Fibroblast of skin of back (primary cell): ENCODE measurements at places on chromosomes 11 and 22.

- DNase-seq = no peak
These were observed 95.1 kb upstream of the PLET1 start for GRCh38 chr11:112355726-112356125.

- DNase-seq = no peak
These were observed 792.2 kb downstream of the METTL15 start for GRCh38 chr11:28900427-28900826.

DNA sequence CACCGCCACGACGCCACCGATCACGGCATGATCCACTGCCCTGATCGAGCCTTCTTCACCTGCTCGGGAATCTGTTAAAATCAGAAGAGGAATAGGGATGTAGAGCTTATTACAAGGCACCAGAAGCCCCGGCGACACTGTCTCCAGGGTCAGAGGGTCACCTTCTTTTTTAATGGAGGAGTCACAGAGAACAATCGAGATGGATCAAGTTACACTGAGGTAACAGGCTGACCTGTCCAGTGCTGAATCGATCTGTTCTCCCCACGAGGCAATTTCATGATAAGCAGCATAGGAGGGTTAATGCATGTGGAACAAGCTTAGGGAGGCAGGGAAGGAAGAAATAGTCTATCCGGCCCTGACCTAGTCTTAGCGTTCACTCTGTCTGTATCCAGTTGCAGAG is 325.5 kb downstream of the CADM1 start:
- no peak for DNase-seq

DNA sequence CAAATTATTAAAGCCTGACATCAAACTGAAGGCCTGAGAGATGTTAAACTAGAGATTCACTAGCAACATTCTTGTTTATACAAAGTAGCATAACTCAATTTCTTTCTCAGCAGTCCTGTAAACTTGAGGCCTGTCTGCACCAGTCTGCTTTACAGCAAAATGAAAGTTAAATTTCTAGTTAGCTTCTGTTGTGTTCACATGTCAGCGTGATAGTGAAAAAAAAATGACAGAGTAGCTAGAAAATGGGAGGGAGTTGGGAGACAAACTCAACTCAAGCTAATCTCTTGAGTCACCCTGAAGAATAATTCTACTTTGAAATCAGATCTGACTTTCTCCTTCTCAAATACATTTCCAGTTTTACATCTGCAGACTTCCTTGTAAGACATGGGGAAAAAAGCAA is 6.5 kb downstream of the RBFOX2 start:
- DNase-seq = peak; percentile 79

GRCh38 chr11:64866173-64866491 is 12.3 kb downstream of the EHD1 start:
- no peak for DNase-seq

- no peak for DNase-seq
These were observed 13.1 kb upstream of the SERPING1 start for GRCh38 chr11:57584341-57584740.

GRCh38 chr11:46308631-46309419 is 31.4 kb downstream of the CREB3L1 start:
- DNase-seq = peak; percentile 56

DNA sequence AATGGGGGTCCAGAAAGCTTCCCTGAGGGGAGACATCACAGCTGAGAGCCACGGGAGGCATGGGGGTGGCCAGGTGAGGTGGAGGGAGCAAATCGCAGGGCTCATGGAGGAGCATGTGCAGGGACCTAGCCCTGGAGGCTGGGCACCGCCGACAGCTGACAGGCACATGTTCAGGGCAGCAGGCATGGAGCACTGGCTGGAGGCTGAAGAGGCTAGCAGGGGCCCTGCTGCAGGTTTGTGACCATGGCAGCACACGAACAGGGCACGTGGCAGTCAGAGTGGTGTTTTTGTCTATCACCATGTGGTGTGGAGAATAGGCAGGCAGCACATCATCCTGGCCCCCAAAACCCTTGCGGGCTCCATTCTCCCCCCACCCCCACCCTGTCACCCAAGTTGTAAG is 10.1 kb upstream of the CDC42EP2 start:
- DNase-seq = no peak

GRCh38 chr11:77381729-77382665 is 80.5 kb upstream of the GDPD4 start:
- peak; percentile 40 for DNase-seq

DNA sequence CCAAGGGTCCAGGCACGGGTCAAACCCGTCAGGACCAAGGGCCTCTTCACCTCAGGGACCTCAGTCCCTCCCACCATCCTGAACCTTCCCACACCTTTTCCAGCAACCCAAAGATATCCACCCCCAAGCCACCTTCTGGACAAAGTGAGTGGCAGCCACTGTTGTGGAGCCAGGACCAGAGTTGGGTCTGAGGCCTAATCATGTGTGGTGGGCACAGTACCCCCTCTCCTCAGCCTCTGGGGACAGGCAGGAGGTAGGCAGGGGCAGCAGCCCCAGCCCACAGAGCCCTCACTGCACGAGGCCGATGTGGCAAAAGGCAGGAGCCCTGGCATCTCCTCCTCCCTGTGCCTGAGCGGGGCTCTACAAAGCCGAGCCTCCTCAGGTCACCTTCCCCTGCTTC is 2.5 kb downstream of the KCNJ11 start:
- no peak for DNase-seq

GRCh38 chr11:33062137-33062536 is 22.8 kb downstream of the TCP11L1 start:
- peak; percentile 9 for DNase-seq

GRCh38 chr11:66877588-66878385 is 20.9 kb downstream of the LRFN4 start:
- no peak for DNase-seq

DNA sequence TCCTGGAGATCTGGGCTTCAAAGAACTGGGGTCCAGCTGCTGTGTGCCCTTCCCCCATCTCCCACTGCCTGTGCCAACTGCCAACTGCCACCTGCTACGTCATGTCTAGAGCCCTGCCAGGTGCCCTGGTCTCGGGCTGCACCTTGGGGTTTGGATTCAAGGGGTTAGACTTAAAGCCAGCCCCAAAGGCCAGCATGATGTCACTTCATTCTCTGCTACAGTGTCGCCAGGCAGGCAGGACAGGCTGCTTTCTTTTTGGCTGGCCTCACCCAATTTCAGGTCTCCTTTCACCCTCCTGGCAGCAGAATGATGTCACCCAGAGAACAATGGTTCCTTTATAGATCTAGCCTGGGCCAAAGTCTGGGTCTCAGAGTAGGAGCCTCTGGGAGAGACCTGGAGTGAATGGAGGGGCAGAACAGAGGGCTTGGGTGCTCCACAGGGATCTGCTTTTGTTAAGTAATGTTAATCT is 79.5 kb upstream of the CRYBB3 start:
- DNase-seq = no peak

DNA sequence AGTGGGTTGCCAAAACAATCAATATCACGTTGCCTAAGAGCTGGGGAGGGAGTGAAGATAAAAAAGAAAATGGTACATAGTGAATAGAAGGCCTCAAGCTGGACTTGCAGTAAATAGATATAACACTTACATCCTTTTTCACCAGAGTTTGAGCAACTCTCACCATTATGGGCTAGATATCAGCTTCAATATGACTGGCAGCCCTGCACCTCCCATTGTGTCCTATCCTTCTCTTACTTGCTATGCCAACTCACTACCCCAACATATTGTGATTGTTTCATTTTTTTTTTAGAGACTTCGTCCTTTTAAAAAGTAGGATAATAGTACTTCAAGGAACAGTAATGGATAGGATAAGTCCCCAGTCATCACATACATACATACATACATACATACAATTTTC is 7.4 kb downstream of the HBG1 start:
- no peak for DNase-seq

DNA sequence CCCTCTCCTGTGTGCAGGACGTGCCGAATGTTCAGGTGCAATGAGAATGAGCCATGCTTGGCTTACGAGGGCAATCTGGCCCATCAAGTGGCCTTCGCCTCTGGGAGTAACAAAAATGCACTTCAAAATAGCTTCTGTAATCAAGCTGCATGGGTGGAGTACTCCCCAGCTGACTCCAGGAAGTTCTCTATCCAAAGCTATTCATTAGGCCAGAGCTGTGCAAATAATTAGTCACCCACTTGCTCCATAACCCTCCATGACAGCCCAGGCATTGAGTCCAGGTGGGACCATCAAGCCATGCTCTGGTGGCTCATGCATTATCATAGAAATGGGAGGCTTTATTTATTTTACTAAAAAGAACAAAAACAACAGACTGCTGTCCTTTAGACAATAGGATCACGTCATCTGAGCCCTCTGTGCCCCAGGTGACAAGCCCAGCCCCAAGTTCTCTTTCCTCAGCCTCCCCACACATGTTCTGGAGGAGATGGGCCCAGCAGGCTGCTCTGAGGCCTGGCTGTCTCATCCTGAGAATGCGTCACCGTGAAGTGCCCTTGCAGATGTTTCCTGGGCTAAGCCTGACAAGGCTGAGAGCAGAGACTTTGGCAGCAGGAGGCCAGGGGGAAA is 244.7 kb downstream of the ETS1 start:
- peak; percentile 69 for DNase-seq
